ENCODE measurements at places on chromosomes 13 and 19.

GRCh38 chr19:12676384-12676792 is 5.3 kb downstream of the DHPS start:
- peak; percentile 89 for DNase-seq

DNA sequence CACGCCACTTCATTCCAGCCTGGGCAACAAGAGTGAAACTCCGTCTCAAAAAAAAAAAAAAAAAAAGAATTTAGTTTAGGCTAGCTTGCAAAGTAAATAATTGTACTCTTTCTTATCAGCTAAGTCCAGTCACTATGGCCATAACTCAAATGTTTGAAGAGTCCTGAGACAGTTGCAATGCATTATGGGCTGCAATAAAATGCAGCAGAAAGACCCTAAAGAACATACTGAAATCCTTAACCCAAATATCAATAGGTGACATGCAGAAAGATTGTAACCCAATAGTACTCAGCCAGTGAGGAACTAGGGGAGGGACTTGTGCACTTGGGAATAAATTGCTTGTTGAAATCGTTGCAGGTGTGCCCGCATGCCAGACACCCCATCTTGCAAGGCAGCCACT is 20.9 kb upstream of the FFAR2 start:
- no peak for DNase-seq

DNA sequence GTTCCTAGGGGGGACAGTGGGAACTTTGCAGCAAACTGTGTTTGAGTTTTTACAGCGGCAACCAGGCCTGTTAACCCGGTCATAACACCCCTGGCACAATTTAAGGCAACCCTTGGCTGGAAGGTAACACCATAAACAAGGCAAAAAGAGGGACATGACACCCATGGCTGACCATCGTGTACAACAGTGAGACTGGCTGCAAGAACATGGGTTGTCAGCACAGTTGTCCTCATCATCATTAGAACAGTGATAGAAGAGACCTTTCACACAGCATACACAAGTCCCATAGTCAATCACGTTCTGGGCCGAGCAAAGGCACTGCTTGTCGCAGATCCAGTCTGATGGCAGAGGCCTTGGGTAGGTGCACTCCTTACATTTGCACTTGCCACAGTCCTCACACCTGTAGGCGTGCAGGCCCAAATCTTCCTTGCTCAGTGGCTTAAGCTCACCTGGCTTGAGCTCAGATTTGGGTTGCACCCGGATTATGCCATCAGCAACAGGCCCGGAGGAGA is 4.1 kb downstream of the SPRY2 start:
- DNase-seq = no peak

DNA sequence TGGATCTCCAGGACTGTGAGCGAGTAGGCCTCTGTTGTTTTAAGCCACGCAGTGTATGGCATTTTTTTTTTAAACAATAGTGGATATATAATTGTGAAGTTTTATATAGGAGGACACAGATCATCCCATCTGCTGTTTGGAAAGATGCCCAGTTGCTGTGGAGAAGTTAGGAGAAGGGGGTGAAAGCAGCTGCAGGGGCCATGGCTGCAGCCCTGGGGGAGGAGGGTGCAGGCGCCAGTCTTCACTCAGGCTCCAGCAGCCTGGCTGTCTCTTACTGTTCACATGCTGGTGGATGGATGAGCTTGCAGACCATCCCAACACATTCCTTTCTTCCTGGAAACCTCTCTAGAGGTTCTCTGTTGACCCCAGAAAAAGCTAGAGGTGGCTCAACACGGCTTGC is 242.3 kb downstream of the TEX29 start:
- no peak for DNase-seq

DNA sequence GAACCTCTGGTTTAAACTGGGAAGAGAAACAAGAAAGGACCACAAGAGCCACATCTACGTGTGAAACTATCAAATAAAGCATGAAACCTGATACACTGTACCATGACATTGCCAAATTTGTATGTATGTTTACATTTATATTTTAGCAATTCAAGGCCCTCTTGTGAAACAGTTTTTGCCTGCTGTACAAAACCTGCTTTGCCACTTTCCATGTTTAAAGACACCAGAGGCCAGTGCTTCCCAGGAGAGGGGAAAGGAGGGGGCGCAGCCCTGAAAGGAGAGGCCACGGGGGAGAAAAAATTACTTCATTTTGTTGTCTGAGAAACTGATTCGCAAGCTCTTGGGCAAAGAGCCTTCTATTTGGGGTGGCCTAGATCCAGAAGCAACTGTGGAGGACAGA is 124.8 kb downstream of the DCLK1 start:
- DNase-seq = no peak

Measured in sigmoid colon (tissue), 7 donors.